Purkinje cell (primary cell): ENCODE measurements at places on chromosomes 4 and X. TPM values are rescaled to one million over a fixed set of nuclear protein-coding genes. Genes with fewer than 3 reads are reported as not detected.

The XPNPEP2 gene
- polyA plus RNA-seq = not detected in 2 replicates

The HSFX2 gene
- polyA plus RNA-seq = 0.89 TPM in 1 of 2 replicates, not detected in the other

The AKAP4 gene
- not detected in 2 replicates for polyA plus RNA-seq

The RPL9 gene
- 280 and 307 TPM in 2 replicates for polyA plus RNA-seq

The PDGFRA gene
- polyA plus RNA-seq = 0.94 and 1.2 TPM in 2 replicates

The AFF2 gene
- polyA plus RNA-seq = 5.5 and 6.3 TPM in 2 replicates

The RHOXF1 gene
- polyA plus RNA-seq = 1.8 TPM in 1 of 2 replicates, not detected in the other

The TMEM128 gene
- polyA plus RNA-seq = 17.5 and 32.6 TPM in 2 replicates

The ABCG2 gene
- 0.76 and 2.0 TPM in 2 replicates for polyA plus RNA-seq

The PAGE1 gene
- polyA plus RNA-seq = not detected in 2 replicates

The SSX2 gene
- polyA plus RNA-seq = not detected in 2 replicates

The SSX1 gene
- polyA plus RNA-seq = not detected in 2 replicates

The STK32B gene
- 0.45 and 1.1 TPM in 2 replicates for polyA plus RNA-seq

The PARM1 gene
- 6.5 and 9.5 TPM in 2 replicates for polyA plus RNA-seq
